ENCODE measurements at places on chromosomes 5 and 9.

DNA sequence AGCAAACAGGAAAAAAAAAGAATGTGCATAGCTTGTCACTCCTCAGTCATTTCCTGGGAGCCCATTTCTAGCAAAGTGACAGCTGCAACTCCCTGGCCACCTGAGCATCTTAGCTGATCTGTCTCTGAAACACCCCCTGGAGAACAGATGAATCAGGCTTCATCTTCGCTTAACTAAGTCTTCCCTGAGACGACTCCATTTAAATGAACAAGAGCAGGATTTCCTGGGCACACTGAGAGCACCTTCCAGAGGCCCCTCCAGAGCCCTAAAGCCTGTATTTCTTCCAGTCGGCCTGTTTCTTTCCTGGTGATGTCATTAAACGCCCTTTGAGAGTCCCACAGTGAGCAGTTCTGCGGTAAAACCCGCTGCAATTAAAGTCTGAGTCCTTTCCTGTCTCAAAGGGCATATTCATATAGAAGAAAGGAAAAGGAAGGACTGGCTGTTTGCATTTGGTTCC lies 13.9 kb downstream of the TGFBI start:
- DNase-seq: no peak

DNA sequence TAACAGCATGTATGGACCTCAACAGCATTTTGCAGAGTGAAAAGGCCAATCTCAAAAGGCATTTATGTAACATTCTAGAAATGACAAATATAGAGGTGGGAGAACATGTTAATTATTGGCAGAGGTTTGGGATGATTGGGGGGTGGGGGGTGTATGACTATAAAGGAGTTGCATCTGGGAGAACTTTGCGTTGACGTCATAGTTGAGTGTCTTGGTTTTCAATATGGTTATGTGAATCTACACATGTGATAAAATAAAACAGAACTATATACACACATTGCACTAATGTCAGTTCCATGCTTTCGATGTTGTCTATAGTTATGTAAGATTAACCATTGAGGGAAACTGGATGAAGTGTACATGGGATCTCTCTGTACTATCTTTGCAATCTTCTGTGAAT lies 139.1 kb downstream of the SV2C start:
- DNase-seq: no peak

GRCh38 chr5:24188216-24188925 lies 456.4 kb downstream of the CDH10 start:
- DNase-seq: no peak

- no peak for DNase-seq
These were observed 248.1 kb upstream of the NREP start for GRCh38 chr5:112004867-112005622.

GRCh38 chr5:171999877-172000276 lies 6.6 kb downstream of the FBXW11 start:
- DNase-seq: no peak

DNA sequence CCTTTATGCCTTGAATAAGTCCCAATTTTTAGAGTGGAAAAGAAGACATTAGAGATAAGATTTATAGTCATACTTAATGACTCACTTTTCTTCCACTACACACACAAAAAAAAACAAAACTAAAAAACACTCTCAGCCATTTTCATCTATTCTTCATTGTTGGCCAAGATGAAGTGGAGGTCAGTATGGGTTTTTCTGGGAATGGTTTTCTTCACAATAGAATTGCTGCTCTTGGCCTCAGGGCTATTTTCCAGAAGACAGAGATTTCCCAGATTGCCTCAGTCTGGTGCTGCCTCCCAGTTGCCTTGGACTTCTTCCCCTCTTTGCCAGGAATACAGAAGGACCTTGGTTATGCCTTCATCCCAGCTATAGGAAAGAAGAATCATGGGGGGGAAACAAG lies 463.7 kb downstream of the TMEM232 start:
- DNase-seq: no peak

DNA sequence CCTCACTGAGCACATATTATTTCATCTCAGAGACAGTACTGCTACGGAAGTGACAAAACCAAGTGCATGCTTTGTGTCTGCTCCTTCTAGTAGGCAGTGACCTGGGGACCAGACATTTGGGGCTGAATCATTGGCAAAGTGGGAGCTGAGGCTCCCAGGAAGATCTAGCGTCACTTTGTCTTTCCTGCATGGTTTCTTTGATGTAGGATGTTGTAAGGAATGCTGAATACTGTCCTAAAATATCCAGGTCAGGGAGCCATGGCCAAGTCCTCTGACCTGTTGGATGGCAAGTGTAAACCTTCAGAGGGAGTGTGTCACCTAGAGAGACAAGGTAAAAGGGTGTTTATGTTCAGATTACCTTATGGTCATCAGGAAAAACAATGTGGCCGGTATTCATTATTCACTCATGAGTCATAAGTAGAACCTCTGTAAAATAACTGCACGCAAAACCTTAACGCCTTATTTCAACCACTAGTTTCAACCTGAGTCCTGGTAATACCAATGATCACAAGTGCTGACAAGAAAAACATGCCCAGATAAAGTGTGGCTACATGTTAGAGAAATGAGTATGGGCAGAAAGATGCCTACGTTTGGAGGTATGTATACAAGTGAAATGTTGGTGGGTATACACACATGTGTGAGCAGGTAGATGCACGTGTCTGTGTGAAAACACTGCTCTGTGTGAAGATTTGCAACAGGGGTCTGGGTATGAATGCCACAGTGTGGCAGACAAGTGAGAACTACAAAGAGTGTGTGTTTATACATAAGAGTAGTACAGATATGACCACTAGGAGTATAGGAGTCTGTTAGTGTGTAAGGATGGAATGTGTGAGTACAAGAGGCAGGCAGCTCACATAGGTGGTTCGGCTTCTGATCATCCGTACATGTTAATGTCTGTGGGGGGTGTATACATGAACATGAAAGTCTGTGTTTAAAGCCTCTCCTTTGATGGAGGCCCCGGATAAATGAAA lies 263.9 kb downstream of the SPOCK1 start:
- no peak for DNase-seq

DNA sequence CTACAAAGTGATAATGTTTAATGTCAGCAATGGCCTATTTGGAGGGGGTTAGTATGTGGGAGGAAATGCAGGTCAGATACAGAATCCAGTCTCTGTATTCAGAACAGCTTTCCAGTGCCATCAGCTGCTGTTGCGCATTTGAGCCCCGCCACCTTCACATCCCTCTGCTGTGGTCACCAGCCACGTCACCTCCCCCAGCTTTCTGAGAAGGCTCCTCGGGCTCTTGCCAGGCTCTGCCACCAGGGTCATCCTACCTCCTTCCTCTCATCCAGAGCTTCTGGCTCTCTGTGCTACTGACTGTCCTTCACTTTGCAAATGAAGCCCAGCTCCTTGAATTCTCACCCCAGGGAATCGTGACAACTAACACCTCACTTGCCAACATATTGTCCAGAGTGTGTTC lies 138.8 kb downstream of the PIK3R1 start:
- DNase-seq: no peak

DNA sequence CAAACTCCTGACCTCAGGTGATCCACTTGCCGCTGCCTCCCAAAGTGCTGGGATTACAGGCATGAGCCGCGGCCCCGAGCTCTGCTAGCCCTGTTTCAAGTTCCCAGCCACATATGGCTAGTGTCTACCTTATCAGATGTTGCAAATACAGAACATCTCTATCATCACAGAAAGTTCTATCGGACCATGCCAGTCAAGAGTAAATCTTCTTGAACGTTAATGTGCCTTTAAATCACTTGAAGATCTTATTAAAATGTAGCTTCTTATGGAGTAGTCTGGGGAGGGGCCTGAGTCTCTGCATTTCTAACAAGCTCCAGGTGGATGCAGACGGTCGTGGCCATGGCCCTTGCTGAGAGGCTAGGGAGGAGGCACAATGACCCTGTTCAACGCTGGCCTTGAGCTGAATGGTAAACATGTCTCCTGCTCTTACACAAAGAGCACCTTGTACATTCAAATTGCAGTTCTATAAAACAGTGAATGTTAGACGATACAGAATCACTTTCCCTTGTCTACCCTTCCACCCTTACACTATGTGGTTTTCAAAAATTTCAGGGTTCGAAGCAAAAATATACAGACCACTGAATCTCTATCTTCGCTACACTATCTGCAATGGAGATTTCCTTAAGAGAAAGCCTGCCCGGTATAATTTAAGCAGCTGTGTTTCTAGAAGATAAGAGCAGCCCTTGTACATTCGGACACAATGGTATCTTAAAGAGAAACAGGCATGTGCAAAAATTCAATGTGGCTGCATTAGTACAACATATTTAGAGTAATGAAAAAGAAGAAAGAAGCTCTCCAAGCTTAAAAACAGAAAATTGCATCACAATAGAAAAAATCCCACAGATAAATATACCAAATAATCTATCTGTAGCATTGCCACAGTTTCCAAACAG lies 114.1 kb downstream of the FRMD3 start:
- DNase-seq: no peak

GRCh38 chr9:71582347-71582746 lies 186.0 kb downstream of the CEMIP2 start:
- DNase-seq: no peak

- no peak for DNase-seq
These were observed 58.0 kb downstream of the LPAR1 start for GRCh38 chr9:110980261-110980660.

- no peak for DNase-seq
These were observed 374.9 kb upstream of the CLINT1 start for GRCh38 chr5:158233735-158234322.

DNA sequence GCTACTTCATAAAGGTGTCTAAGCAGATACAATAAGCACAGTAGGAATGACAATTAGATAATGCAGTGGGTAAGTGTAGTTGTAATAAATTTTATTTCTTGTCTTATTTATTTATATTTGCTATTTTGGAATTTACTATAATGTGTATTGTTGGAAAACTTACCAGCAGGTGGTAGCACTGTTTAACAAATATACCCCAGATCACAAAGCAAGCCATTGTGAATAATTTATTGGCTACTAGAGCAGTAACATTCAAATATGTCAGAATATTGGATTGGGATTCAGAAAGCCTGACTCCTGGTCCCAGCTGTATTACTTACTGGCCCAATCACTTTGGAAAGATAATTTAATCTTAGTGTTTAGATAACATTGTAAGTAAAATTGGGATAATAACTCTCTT lies 78.0 kb downstream of the ISOC1 start:
- no peak for DNase-seq

- no peak for DNase-seq
These were observed 230.9 kb downstream of the PIK3R1 start for GRCh38 chr5:68446487-68446894.

DNA sequence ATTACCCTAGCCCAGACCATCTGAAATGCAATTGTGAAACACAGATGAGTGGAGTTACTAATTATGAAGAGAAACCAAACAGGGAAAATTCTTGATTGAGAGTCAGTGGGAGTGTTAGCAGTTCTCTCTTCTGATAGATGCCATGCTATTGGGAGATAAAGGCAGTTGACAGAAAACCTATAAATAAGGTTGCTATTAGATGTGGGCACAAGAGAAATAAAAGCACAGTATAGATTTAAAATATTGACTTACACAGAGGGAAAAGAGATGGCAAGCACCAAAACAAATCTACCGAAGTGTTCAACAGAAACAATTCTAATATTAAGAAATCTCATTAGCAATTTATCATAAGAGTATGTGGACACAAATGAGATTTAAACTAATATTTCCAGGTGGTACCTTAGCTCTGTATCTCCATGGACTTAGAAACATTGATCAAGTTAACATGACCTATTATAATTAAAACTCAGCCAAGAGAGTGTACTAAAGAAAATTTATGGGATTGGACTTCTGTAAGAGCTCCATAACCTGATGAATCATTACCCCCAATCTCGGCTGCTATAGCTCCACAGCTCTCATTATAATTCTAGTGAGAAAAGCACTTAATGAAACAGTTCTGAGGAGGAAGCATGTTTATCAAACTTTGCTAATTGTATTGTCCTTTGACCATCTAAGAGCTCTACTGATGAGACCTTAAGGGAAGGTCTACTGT lies 665.0 kb upstream of the RIOK2 start:
- DNase-seq: no peak

- no peak for DNase-seq
These were observed 57.4 kb downstream of the LHFPL2 start for GRCh38 chr5:78591138-78591612.

Measured in activated naive CD4-positive, alpha-beta T cell treated with anti-CD3 and anti-CD28 coated beads for 36 hours (primary cell).